ENCODE measurements at places on chromosomes 1 and 21. TPM values are rescaled to one million over a fixed set of nuclear protein-coding genes. Genes with fewer than 3 reads are reported as not detected.

STYXL2 gene
- total RNA-seq: not detected

ARTN gene
- total RNA-seq: 0.15 TPM

LRRC3 gene
- 2.1 TPM for total RNA-seq

VWA1 gene
- 18.3 TPM for total RNA-seq

NR0B2 gene
- not detected for total RNA-seq

Measured in A549 treated with CORT108297 at 1 μM for 4 hours (cell line).